ENCODE measurements at places on chromosomes 5 and 9.

DNA sequence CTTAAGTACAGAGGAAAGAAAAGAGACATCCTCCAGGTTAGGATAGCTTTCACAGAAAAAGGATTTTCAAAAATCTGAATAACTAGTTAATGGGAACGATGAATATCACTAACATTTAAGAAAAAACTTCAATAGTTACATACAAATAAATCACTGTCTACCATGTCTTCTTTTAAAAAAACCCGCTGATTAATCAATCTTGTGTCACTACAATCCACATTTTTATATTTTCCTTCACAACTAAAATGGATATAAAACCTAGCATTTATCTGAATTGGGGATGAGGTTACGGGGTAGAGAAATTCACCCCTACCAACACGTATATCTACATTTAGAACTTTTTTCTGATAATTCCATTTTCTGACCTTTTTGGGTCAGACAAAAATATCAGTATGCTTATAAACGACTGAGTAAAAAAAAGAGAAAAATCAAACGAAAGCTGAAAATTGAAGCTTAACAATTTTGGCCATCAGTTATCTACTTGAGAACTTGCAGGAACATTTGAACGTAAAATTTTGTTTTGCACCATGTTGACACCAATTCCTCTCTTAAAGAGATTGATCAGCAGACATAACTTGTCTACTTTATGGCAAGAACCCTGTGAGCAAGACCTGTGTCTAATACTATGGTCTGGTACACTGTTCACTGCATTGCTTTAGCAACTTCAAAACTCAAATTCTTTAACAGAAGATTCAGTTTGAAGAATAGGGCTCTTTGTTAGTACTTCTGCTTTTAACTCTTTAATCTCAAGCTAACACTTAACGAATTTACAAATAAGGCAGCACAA lies 4.8 kb downstream of the NR3C1 start:
- DNase-seq, result no peak

GRCh38 chr5:37988454-37989046 lies 148.7 kb upstream of the GDNF start:
- DNase-seq, result no peak

DNA sequence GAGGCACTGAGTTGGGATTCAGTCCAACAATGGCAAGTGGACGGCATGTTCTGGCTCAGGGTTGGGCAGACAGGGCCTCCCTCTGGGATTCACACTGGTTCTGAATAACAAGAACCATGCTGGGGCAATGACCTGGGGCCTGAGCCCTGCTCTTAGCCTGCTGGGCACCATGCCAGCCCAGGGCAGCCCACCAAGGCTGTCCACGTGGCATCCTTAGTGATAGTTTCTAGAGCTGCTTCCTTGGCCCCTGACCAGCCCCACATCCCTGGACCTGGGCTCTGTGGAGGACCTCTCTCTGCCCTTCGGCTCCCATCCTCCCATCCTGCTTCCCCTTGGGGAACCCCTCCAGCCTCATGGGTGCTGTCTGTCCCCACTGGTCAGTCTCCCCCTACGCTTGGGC lies 22.3 kb upstream of the OLFM1 start:
- DNase-seq, result no peak

DNA sequence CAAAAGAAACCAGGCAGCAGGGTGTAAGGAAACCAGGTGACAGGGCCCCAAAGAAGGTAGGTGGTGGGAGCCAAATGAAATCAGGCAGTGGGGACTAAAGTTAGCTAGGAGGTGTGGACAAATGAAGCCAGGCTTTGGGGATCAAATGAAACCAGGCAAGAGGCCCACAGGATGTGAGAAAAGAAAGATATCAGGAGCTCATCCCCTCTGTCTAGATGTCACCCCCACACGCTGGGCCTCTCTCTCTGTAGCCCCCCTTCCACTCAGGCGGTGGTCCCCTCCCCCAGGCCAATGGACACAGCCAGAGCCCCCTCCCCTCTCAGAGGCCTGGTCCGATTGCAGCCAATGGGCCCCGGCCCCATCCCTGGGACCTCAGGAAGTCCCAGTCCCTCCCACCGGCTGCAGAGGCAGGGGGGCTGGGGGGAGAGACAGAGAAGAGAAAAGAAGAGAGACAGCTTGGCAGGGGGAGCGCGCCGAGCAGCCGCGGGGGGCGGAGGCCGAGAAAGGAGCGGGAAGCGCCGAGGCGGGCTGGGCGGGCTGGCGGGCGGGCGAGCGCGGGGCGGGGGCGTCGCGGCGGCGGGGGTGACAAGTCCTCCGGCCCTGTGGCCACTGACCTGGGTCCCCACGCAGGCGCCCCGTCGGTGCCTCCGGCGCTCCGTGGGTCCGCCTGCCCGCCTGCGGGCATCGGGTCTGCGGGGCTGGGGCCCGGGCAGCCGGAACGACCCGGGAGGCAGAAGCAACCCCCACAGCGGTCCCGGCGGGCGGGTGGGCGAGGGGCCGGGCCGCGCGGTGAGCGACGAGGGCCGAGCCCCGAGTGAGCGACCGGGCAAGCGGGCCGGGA lies 11.9 kb downstream of the CNTFR start:
- DNase-seq, result no peak

DNA sequence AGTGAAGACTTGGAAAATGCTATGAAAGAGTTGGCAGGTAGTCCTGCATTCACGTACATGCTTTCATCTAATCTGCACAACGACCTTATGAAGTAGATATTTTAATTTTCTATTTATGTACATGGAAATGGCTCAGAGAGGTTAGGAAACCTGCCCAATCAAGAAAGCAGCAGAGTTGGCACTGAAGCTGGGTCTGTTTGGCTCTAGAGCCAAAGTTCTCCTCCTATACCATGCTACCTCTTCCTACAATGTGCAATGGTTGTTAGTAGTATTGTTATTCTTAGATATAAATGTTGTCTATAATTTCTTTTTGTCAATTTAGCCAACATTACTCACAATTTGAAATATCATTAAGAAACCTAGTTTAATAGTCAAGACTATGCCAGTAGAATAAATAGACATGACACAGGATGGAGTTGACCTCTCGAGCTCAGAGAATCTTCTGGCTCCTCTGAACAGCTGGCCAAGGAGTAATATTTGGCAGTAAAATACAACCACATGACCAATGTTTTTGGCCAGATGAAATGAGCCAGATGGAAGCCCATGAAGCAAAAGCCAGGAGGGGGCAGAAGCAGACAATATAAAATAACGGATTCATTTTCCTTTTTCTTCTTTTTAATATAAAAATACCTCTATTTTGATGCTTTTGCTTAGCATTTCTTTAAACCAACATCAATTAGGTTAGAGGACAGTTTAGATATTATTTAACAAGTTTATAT lies 542.3 kb downstream of the PDE4D start:
- no peak for DNase-seq

GRCh38 chr5:158303275-158303674 lies 444.3 kb upstream of the CLINT1 start:
- no peak for DNase-seq

DNA sequence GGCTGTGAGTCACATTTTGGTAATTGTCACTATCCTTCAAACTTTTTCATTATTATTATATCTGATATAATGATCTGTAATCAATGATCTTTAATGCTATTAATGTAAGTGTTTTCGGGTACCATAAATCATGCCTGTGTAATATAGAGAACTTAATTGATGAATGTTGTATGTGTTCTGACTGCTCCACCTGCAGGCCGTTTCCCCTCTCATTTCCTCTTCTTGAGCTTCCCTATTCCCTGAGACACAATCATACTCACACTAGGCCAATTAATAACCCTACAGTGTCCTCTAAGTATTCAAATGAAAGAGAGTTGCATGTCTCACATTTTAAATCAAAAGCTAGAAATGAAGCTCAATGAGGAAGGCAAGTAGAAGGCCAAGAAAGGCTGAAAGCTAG lies 420.9 kb upstream of the SGCD start:
- DNase-seq, result no peak

GRCh38 chr9:6424940-6425339 lies 11.9 kb downstream of the UHRF2 start:
- no peak for DNase-seq

DNA sequence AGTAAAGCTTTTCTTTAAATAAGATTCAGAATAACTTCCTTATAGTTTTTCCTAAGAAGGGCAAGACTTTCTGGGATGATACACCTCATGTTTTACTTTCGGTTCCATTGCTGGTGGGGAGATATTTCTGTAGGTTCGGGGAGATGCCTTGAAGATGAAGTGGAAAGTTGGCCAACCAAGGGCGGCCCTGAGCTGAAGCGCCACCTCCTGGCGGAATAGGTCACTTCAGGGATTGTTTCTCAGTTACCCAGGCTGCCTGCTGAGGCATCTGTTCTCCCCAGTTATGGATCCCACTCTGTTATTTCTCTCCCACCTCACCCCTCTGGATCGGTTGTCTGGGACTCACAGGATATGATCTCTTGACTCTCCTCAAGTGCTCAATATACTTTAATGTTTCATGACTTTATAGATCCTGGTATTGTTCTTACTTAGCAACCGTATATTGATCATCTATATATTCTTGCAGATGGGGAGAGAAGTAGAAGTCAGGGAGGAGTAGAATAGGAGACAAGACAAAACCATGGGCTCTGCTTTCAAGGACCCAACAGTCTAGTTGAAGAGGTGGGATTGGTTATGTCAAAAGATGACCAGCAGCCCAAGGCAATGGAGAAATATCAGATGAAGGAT lies 23.4 kb downstream of the MEGF10 start:
- DNase-seq, result peak; percentile 81

- no peak for DNase-seq
Observed at GRCh38 chr5:87392801-87393200, 19.9 kb downstream of the CCNH start.

DNA sequence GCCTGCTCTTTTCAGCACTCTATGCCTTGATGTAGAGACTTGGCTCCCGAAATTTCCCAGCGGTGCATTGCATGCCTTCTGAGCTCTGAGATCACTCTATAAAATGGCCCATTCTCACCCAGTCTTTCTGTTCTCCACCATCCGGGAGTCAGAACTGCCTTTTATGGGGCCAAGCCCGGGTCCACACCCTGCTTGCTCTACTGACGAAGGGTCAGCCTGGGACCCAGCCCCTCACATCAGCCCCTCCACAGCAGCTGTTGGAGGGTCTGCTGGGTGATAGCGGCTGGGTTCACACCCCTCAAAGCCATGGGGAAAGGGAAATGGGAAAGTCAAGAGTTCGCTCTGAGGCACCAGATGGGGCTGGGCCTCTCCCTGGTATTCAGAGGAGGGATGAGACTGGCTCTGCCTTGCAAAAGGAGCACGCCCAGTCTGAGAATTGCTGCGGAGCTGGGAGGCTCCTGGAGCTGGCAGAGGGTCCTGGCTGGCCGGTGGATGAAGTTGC lies 66.0 kb upstream of the ORM1 start:
- DNase-seq, result no peak

- no peak for DNase-seq
Observed at GRCh38 chr5:59917121-59917520, 23.6 kb upstream of the PDE4D start.
